ENCODE measurements at places on chromosomes 6 and 20.
A peak's percentile ranks its signal among the peaks of the same experiment; 100 is the strongest.

DNA sequence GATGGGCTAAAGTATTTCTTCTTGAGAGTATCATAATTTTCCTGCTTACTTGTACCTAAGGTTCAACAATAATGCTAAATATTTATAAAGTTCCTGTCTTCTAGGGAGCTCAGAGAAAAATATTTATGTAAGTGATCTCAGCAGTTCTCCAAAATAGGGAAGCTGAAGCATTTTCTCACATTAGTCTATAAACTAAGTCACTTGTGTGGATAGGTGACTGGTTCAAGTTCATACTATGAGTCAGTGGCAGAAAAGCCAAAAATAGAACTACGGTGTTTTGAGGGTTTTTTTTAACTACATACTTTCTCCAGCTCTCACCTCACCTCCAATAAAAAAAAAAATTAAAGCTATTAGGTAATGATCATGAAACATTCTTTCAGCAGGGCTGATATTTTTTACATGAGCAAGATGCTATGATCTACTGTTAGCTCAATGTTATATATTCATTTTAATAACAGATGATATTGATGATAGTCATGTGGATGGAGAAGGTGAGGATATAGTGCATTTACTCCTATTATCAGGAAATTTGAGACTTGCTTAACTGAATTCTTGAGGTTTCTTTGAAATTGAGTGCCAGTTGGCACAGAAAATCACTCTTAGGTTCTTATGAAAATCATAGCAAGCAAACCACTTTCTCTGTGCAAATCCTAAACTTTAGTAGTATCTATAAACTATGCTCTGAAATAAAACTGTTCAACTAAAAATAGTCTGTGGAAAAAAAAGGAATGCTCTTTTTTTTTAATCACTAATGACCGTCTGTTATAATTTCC is 4.1 kb upstream of the MOXD1 start:
- no peak for DNase-seq

DNA sequence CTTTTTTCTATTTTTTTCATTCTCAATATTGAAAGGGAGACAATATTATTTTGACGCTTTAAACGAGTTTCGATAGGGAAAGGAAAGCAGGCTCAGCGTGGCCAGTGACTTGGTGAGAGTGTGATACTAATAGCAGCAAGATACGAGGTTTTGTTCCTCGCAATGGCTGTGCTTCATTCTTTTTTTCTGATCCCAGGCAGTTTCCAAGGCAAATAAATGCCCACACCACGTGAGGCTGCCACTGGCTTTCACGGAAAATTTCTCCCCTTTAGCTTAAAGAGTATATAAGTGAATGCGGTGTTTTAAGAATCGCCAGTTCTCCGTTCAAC is 196.4 kb upstream of the ZNF184 start:
- no peak for DNase-seq

DNA sequence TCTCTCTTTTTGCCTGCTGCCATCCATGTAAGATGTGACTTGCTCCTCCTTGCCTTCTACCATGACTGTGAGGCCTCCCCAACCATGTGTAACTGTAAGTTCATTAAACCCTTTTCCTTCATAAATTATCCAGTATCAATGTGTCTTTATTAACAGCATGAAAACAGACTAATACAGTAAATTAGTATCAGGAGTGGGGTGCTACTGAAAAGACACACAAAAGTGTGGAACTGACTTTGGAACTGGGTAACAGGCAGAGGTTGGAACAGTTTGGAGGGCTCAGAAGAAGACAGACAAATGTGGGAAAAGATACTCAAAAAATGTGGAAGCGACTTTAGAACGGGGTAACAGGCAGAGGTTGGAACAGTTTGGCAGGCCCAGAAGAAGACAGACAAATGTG is 189.4 kb downstream of the HTR1B start:
- no peak for DNase-seq

- DNase-seq, result peak; percentile 24
Observed at GRCh38 chr6:139439349-139439748, 64.9 kb upstream of the CITED2 start.

DNA sequence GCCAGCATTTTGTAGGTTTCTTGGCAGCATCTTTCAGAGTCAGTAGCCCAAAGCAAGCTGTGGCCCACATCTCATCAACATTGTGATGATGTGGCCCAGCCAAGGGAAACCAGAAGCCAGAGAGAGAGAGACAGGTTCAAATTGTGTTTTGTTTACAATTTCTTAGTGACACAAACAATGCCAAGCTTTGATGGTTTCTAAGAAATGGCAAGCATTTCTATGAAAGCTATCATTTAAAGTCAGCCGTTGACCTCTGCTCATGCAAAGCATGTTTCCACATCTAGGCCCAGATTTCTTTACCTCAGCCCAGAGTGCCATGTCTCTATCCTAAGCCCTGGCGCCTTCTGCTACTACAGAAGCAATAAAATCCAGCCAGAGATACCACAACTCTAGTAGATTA is 32.9 kb downstream of the GCM1 start:
- no peak for DNase-seq

GRCh38 chr6:69202768-69203167 is 567.7 kb downstream of the ADGRB3 start:
- no peak for DNase-seq

DNA sequence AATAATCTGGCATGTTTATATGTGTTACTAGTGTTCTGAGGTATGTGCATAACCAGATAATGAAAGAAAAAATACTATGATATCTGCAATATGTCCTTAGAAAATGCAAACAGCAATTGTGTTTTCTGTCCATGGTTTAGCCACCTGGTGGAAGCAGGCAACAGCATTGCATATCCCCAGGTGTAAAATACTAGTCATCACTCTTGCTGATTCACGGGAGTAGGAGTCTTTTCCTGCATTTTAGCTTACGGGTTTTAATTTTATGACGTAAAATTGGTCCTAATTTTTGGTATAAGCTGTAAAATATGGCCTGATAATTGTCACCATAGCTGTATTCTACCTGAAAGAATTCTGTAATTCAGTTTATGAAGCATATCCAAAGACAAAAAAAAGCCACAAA is 2.5 kb downstream of the RNF182 start:
- no peak for DNase-seq

- no peak for DNase-seq
Observed at GRCh38 chr6:28906669-28907068, 17.1 kb downstream of the TRIM27 start.

- DNase-seq, result no peak
Observed at GRCh38 chr6:129009851-129010250, 126.9 kb downstream of the LAMA2 start.

DNA sequence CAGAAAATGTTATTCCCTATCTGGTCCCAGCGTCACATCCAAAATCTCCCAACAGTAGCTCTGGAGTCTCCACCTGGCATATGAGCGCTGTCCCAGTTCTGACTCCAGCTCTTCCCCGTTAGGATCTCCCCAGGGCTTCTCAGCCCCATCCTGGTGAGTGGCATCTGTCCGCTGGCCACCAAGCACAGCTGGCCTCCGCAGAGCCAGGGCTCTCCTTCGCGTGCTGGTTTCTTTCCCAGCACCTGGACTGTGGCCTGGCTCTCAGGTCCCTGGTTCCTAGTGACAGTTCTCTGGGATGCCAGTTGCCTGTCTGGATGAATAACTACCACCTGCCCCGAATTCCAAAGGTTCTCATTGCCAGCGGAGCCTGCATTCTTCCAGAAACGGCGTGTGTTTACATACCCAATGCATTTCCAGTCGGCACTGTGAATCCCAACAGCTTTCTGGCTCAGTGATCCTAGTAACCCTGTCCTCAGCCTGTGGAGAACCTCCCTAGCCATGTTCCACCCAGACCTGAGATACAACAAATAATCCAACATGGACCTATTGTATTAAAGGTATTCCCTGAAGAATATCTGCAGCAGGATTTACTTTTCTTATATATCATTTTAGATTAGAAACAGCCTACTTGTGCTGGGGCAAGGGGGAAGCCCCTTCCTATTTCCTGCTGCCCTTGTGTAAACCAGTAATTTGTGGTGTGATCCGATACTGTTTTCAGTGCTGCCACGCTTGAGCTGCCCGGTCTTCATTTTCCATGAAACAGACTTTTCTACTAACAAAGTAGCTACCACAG is 69.9 kb upstream of the PDE10A start:
- no peak for DNase-seq

- DNase-seq, result no peak
Observed at GRCh38 chr6:137099689-137100403, 55.1 kb upstream of the IL20RA start.

DNA sequence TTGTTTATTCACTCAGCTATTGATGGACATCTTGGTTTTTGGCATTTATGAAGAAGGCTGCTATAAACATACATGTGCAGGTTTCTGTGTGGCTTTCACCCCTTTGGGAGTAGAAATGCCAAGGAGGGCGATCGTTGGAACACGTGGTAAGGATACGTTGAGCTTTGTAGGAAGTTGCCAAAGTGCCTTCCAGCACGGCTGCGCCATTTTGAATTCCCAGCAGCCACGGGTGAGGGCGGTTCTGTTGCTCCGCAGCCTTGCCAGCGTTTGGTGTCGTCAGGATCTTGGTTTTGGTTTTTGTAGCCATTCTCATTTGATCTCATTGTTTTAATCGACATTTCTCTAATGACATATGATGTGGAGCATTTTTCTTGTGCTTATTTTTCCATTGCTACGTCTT is 21.8 kb downstream of the NTSR1 start:
- no peak for DNase-seq

- DNase-seq, result peak; percentile 15
Observed at GRCh38 chr6:80638213-80639055, 532.0 kb downstream of the BCKDHB start.

DNA sequence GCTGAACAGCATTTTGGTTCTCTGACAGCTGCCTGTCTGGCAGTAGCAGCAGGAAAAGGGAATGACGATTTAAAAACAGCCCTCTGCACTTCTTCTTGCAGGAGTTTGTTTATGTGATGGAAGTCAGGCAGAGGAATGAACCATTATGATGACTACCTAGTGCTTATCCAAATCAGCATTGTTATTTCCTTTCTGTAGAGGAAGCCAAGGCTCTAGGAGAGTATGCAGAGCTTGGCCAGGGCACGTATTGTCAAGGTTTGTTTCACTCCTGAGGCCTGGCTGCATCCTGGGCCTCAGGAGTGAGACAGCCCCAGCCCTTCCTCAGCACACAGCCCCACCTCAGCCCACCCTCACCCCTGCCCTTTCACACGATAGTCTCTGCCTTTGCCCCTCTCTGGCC is 68.5 kb downstream of the FAM229B start:
- no peak for DNase-seq

GRCh38 chr6:83824388-83824801 is 28.8 kb upstream of the RIPPLY2 start:
- no peak for DNase-seq

GRCh38 chr6:142842418-142843261 is 102.3 kb downstream of the HIVEP2 start:
- no peak for DNase-seq

GRCh38 chr6:13488015-13488895 is 855 bp upstream of the GFOD1 start:
- DNase-seq, result no peak

DNA sequence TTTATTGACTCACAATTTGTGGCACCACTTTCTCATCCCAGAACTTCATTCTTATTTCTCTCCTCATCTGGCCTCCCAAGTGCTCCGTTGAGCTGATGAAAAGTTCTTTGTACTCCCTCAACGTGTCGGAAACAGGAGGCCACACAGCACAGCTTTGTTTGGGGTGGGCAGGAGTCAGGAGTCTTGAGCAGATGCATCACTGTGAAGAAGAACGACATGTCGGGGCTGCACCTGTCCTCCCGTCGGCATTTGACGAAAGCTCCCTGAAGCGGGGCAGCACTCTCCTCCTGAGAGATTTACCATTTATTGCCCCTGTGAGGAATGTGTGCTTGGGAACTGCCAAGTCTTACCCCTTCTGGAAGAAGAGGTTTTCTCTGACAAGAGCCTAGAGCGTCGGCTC is 28.1 kb downstream of the TAF8 start:
- no peak for DNase-seq

DNA sequence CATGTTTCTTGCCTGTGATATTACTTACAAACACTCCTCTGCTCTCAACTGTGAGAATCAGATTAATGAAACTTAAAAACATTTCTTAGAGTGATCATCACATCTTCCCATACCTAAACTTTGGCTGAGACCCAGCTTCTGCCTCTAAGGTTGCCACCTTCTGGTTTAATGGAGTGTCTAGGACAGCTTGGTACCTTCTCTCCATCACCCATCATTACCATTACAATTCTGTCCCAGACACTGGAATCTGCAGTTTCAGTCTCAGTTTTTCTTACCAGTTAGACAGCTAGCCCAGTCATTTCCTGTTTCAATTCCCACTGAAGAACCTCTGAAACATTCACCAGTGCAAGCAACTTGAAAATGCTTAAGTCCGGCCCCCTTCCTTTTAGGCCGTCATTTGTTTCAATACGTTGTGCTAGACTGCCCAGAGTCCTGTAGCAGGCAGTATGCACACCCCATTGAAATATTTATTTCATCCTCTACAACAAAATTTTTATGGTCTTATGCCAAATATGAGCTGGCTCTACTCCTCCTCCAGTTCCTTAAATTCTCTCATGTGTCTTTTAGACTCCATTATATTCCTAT is 107.0 kb upstream of the FOXO3 start:
- no peak for DNase-seq

- DNase-seq, result no peak
Observed at GRCh38 chr6:46954837-46955451, 33.2 kb upstream of the ADGRF5 start.

DNA sequence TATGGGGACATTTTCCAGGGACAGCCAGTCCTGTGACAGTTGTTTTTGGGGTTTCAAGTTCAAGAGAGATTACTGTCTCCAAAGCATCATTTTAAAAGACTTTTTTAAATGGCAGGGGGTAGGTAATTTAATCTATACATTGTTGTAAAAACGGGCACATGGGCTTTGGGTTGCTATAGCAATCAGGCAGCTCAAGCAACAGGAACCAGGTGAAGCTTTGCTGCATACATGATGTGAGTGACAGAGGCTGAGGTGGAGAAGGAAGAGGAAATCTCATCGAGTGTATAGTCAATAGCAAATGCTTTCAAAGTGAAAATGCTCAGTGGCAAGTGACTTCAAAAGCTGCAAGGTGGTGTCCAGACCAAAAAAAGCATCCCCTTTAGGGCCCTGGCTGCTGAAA is 277.4 kb upstream of the JAG1 start:
- no peak for DNase-seq

DNA sequence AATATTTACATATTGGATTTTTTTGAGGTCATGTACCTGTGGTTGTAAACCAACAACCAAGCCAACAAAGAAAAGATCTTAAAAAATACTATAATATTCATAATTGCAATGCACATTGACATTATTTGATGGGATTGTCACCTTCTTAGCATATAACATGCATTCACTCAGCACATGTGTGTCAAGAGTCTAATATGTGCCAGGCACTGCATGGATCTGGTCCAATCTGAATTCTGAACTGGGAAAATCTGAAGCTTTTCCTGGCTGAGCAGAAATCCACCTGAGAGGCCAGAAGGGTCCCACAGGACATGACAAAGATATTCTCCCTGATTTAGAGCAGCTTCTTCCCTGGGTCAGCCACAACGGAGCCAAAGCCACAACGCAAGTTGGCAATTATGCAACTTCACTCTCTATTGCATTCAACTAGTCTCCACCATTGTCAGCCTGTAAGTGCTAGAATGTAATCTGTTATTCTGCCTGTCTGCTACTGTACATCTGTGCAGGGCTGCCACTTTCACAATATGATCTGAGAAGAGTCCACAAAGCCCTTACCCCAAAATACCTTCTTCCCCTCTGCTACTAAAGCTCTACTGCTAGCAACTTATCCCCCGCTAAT is 17.0 kb upstream of the DDO start:
- DNase-seq, result no peak

All from HuH-7 (cell line).